ENCODE measurements at places on chromosomes 12 and 14.

DNA sequence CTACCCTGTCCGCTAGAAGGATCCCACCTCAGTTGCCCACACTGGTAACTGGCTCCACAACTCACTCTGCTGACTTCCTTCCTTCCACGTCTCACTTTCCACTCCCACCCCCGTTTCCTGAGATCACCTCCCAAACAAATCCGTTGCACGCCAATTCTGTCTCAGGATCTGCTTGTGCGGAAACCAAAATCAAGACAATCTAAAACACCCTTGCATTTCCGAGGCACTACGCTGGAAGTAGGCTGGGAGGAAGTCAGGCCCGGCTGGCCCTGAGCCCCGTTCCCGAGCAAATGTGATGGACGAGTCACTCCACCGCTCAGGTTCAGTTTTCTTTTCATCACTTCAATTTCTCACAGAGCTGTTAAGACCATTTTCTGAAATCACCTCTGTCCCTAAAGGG is 23.1 kb downstream of the ABCB9 start:
- DNase-seq = peak; percentile 64

GRCh38 chr14:49593016-49593415 is 5.7 kb upstream of the LRR1 start:
- no peak for DNase-seq

DNA sequence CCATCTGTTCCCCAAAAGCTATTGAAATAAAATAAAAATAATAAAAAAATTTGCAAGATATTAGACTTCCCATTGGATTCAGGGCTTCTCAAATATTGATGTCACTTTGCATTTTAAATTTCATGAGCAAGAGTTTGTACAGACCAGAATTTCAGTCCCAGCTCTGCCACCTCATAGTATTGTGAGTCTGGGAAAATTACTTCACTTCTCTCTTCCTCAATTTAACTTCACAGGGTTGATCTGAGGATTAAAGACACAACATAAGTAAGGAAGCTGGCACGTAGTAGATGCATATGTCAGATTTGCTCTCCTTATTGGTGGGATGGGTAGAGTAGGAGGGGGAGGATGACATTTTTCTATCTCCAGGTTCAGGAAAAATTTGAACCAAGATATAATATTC is 32.8 kb downstream of the COX8C start:
- DNase-seq = peak; percentile 84

DNA sequence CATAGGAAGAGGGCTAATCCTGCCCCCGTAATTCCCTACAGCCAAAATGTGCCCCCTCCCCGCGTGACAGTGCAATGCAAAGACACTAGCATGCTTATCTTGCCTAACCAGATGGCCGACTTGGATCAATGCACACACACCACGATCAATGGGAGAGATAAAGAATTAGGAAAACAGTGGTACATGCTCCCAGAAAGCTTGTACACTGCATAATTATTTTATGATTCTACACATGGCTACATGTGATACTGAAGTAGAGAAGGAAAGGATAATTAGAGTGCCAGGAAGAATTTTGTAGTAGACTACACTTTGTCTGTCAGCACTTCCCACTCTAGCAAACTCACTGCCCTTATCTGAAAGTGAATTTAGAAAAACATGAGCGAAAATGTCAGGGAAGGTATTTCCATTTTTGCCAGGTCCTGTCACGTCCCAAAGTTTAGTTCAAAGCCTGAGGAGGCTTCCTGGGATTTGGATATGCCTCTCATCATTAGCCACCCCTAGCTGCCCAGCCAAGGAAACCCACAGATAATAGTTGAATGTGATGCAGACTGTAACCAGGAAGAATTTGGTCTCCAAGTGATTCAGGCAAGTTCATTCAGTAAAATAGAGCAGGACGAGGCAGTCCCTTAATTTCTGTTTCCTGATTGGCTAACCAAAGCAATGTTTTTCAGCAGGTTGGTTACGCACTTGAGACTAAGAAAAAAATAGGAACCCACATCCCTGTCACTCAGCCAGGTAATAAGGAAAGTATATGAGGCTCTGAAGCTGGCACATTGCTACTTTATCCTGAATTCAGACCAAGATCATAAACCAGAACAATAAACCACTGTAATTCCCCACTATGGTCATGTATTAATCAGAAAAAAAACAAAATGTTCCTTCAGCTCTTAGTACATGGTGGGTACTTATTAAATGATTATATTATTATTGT is 199.6 kb upstream of the OTX2 start:
- no peak for DNase-seq

DNA sequence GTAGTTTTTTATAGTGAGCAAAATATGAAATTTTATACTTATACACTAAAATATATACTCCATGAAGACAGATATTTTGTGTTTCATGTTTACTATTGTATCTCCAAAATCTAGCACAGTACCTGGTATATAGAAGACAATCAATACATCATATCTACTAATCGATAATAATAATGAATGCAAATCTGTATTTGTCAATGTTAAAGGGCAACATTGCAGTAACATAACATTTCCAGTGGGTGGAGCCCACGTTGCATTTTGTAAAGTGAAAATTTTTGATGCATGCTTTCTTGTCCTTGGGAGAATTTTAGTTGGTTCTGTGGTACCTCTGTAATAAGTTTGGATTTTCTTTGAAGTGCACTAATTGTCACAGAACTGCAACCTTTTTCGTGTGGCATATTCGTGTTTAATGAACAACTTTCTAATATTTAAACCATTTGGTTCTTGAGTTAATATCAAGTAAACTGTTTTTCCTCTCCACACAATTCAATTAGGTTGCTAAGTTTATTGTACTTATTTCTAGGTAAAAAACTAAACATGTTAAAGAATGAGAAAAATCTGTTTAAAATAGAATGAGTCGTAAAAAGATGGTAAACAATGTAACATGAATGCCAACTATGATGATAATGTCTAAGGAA is 47.4 kb downstream of the AVPR1A start:
- DNase-seq = peak; percentile 53

DNA sequence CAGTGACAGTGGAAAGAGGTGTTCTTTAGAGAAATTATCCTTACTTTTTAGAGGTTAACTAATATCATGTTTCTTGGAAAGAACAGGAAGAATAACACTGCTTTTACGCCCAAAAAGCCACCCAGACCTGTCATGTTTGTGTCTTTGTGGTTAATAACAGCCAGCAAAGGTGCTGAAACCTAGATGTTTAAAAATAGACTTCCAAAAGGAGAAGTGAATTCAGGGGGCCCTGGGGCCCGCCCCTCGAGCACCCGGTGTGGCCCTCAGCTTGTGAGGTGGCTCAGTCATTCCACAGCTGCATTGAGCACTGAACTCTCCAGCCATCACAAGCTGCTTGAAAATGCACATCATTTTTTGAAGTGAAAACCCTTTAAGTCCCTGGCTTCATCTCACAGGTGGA is 20.8 kb upstream of the AMN start:
- no peak for DNase-seq

- DNase-seq = no peak
Observed at GRCh38 chr12:109729801-109730200, 16.2 kb downstream of the FAM222A start.

DNA sequence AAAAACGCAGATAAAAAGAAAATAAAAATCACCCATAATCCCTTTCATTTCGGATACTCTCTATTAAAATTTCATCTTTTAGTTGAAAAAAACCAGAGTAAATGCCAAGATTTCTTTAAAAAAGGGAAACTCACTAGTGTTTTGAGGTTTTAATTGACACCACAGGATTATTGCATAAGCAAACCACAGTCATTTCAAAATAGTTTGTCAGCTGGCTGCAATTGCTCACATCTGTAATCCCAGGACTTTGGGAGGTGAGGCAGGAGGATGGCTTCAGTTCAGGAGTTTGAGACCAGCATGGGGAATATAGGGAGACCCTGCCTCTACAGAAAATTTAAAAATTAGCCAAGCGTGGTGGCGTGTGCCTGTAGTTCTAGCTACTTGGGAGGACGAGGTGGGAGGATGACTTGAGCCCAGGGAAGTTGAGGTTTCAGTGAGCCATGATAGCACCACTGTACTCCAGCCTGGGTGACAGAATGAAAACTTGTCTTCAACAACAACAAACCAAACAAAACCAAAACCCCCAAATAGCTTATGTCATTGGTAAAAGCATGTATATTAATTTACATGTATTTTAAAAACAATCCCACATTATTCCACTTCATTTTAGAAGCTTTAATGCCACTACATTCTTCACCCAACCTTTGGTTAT is 48.8 kb downstream of the SYNE2 start:
- peak; percentile 81 for DNase-seq

GRCh38 chr12:44647917-44648690 is 228.0 kb downstream of the NELL2 start:
- no peak for DNase-seq

- DNase-seq = no peak
Observed at GRCh38 chr12:7731486-7731885, 15.7 kb downstream of the CLEC4C start.

DNA sequence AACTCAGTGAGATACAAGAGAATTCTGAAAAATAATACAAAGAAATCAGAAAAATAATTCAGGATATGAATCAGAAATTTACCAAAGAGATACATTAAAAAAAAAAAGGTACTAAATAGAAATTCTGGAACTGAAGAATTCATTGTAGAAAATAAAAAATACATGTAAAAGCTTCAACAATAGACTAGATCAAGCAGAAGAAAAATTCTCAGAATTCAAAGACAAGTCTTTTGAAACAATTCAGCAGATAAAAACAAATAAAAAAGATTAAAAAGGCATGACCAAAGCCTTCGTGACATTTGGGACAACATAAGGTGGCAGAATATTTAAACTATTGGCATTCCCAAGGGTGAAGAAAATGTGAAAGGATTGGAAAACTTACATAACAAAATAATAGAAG is 133.1 kb upstream of the CNOT2 start:
- DNase-seq = no peak

DNA sequence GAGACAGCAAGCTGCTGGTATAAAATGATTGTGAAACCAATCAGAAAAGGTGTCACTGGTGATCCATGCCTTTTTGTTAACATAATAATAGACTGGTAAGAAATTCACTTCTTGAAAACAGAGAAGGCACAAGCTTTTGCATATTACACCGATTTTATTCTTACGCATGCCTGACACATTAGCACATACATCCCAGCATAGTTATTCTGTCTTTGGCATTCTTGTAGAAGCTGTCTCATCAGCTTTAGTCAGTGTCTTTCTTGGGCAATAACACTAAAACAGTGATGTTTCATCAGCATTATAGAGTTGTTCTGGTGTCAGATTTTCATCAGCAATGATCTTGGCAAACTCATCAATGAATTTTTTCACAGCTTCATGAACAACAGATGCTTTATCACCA is 283.4 kb upstream of the TMTC1 start:
- no peak for DNase-seq

DNA sequence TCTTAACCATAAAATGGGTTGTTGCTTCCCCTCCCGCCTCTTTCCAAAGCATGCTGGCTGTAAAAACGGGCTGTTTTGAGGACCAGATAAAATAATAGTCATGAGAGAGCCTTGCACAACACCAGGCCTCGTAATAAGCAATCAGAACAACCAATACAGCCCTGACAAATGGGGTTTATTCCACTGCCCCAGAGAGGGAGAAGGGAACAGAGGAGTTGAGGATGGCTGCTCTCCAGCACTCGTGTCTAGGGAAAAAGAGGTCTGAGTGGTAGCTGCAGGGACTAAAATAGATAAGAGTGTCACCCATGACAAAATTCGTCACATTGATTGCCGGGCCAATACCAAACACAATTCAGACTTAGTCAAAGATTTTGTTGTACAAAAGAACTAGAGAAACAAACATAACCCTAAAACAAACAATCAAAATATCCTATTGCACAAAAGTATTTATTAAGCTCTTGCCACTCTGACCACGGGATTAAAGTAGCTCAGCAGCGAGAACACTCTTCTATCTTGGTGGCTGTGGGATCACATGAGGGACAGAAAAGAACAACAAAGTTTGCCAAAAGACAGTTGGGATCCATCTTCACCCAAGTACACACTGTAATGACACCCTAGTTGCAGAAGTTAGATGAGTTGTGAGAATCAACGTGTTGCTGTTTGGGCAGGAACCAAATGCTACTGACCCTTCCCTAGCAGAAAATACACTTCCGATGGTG is 188.0 kb downstream of the FOXN3 start:
- no peak for DNase-seq

DNA sequence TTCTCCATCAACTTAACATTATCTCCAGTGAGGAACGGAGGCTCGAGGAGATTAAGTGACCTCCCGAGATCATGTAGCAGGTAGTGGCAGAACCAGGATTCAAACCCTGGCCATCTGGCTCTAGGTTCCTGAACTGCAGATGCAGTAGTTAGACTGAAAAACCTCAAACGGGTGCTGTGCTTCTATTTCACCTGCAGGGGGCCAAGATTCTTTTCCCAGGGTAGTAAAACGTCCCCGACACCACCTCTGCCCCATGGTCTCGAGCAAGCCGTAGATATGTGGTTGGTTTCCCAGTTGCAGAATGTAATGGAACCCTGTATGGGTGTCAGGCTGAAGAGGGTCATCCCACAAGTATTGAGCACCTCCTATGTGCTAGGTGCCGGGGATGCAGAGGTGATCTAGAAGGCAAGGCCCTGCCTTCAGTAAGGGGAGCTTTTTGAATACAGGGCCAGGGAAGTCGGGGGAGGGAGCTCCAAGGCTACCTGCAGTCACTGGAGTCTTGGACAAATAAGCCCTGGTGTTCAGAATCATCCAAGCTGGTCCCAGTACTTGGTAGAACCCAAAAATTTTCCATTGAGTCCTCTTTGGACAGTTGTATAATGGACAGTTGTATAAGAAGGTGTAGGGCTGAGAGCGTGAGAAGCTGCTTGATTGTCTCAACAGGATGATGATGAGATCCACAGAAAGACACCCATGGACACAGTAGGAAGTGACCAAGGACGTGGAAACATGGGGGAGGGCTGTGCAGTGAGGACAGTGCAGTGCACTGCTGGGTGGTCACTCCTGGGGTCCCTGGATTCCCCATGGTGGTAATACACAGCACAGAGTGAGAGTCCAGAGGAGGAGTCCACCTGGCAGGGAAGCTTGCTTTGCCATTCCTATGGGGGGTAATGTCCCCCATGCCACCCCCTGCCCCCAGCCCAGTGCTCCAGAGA is 197.2 kb downstream of the CHST11 start:
- DNase-seq = peak; percentile 19

DNA sequence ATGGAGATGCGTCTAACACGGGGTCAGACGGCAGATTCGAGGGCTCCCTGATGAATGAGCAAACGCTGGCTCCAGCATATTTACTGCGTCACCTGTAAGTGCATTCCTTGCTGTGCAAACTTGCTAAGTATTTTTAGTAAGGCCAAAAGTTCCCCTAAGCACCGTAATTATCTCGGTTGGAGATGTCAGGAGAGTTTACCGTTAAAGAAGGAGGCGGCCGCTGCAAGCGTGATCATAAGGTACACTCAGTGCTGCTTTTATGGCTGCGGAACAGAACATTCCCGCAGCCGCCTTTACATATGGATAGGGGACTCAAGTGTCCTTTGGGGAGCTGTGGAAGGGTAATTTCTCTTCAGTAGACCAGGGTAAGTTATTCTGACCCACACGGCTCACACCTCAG is 175.6 kb downstream of the GLT1D1 start:
- DNase-seq = no peak

DNA sequence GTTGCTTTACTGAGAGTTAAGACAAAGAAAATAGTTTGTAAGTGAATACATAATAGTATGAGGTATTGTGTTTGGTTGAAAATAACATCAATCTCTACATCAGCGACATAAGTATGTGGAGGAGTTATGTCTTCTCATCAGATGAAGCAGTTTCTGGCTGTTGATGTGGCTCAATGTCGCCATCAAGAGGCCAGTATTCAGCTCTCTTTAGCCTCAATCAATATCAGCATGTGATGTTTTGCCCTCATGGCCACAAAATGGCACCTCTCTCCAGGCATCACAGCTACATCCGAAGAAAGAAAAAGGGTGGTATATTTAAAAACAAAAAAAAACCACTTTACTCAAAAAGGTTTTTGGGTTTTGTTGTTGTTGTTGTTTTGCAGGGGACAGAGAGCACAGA is 302.3 kb upstream of the TMEM132C start:
- no peak for DNase-seq
